Islet precursor cell (in vitro differentiated cells): ENCODE measurements at places on chromosomes 13 and 19.

DNA sequence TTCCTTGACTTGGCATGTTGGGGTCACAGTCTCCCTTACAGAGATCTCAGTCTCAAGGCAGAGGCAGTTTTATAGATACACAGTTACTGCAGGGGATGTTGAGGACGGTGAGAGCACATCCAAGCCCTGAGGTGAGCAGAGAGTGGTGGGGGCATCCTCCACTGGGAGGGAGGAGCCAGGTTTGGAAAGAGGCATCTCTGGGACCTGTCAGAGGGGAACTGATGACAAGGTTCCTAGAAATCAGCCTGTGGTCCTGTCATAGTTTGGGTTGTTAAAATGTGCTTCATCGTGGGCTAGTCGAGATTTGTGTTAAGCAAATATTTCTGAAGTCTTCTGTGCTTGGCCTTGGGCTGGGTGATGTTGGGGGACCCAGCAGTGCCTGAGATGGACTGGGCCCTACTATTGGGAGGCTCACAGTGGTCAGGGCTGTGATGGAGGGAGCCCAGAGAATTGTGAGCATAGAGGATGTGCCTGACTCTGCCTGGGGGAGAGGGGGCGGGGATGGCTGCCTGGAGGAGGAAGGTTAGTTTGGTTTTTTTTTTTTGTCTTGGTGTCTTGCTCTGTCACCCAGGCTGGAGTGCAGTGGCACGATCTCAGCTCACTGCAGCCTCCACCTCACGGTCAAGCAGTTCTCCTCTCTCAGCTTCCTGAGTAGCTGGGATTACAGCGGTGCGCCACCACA is 3.9 kb downstream of the SUPT5H start:
- DNase-seq: no peak

DNA sequence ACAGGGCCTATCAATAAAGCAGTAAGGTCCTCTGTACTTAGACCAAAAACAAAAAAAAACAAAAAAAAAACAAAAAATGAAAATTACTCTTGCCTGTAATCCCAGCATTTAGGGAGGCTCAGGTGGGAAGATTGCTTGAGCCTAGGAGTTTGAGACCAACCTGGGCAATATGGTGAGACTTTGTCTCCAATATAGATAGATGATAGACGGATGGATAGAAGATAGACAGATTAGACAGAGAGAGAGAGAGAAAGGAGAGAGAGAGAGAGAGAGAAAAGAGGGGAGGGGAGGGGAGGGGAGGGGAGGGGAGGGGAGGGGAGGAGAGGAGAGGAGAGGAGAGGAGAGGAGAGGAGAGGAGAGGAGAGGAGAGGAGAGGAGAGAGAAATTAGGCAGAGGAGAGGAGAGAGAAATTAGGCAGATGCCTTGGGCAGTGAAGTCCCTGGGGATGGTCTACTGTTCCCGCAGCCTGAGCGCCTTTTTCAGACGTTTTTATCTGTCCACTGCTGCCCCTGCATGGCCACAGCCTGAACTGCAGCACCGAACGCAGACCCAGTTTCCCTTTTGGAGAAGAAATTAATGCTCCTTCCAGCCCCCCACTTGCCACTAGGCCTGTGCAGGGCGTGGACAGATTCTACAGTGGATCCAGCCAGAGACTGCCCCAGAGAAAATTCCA is 9.8 kb upstream of the ZNF627 start:
- peak; percentile 87 for DNase-seq

- DNase-seq: no peak
These were observed 18.2 kb downstream of the CCNA1 start for GRCh38 chr13:36450534-36450933.

DNA sequence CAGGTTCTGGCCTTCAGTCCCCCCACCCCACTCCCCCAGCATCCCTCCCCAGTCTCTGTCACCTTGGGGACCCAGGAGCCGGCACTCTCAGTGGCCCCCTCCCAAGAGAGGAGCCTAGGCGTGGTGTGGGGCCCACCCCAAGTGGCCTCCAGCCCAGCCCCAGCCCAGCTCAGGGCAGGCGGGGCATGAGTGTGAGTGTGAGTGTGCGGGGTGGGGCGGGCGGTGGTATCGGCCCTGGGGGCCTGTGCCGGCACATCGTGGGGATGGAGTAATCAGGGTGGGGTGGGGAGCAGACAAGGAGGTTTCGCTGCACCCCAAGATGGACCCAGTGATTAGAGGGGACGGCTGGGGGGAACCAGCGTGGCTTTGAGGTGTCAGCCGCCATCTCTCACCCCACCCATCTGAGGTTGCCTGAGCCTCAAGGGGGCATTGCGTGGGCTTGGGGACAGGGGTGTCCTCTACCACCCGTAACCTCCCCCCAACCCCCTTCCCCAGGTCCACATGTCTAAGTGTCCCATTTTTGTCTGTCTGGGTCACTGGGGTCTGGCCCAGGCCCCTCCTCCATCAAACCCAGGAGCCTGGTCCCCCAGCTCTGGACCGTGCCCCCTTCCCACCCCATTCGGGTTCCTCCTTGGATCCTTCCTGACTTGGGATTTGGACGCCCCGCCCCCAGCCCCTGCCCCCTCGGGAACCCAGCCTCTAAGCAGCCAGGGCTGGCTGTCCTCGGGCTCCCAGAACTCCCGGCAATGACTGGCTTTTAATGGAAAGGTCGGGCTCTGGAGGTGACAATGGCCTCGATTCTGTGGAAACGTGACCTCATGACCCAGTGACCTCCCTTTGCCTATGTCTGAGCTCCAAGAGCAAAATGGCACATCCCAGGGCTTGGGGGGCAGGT is 6.9 kb upstream of the SULT2B1 start:
- no peak for DNase-seq

- DNase-seq: no peak
These were observed 4.7 kb upstream of the CBLC start for GRCh38 chr19:44772959-44773358.

- DNase-seq: no peak
These were observed 15.7 kb upstream of the SCEL start for GRCh38 chr13:77519808-77520207.

- no peak for DNase-seq
These were observed 31.5 kb upstream of the FNDC3A start for GRCh38 chr13:48944221-48944620.

DNA sequence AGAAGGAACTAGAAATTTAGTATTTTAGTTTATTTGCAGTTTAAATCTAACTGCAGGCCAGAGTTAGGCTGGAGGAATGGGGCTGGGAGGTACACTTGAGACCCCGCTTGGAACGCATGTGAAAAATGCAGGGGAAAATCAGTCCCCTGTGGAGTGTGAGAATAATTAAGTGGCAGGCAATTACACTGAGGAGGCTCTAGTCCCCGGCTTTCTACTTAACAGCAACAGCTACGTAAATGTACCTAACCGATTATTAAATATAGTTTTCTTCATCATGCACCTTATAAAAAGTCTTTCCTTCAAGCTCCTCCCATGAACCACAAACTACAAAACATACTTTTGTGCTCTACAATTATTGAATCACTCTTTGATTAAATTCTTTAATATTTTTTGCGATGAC is 804 bp downstream of the ZNF708 start:
- no peak for DNase-seq

GRCh38 chr19:1587872-1588271 is 4.8 kb downstream of the MBD3 start:
- DNase-seq: no peak

DNA sequence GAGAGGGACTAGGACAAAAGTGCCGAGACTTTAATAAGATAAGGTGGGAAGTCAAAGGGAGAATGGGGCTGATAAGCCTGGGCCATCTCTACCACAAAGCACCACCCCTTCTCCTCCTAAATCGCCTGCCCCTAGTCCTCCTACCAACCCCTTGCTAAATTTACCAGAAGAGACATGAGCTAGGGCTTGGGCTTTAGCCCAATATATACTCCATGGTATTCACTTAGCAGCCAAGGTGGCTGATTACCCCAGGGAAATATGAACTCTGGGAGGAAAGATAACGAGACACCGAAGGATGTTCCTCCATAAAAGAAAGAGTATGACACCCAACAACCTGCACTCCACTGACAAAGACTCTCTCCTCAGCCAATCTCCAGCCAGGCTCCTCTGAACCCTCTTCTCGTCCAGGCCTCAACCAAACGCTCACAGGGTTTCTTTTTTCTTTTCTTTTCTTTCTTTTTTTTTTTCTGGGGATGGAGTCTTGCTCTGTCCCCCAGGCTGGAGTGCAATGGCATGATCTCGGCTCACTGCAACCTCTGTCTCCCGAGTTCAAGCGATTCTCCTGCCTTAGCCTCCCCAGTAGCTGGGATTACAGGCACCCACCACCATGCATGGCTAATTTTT is 610.2 kb downstream of the UQCRFS1 start:
- no peak for DNase-seq

DNA sequence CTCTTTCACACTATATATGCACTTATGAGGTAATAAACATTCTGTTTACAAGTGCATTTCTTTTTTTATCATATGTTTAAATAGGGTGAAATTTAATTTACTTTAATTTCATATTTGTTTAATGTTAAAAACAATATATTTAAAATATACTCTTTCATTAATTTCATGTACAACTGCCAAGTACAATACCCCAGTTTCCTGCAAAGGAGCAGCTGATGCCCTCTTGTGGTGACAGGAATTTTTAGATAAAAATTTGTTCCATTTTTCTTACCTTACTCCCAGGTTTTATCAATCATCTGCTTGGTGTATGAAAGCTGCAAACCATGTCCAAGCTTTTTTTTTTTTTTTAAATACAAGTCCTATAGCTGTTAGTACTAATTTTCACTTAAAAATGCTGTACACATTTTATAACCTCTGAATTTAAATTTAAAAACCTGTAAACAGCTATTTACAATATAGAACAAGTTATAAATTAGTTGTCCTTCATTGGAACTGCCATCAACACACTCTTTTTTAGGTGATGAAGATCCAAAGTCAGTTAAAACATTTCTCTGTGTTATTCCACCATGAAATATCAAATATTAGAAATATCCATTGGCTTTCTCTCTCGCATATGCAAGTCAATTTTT is 4.9 kb downstream of the PCDH20 start:
- no peak for DNase-seq

DNA sequence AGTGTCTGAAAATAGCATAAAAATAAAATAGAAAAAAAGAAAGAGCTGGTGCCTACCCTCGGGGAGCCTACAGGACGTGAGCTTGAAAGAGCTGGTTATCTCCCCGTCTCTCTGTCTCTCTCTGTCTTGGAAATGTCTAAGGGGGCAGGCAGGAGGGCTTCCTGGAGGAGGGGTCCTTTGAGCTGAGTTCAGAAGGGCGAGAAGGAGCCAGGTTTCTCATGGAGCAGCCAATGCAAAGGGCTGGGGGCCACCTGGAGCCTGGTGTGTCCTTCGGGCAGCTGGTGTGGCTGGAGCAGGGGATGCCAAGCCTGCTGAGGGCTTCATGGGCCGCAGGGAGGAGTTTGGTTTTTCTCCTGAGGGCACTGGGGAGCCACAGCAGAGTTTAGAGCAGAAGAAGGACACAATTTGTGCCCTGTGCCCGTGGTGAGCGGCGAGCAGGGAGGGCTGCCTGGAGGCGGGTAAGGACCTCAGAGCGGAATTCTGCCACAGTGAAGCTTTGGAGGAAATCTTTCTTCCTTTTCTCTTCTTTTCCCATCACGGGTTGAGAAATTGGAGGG is 38.7 kb downstream of the EFNA2 start:
- no peak for DNase-seq

GRCh38 chr13:97328222-97328790 is 105.7 kb upstream of the RAP2A start:
- DNase-seq: peak; percentile 97

DNA sequence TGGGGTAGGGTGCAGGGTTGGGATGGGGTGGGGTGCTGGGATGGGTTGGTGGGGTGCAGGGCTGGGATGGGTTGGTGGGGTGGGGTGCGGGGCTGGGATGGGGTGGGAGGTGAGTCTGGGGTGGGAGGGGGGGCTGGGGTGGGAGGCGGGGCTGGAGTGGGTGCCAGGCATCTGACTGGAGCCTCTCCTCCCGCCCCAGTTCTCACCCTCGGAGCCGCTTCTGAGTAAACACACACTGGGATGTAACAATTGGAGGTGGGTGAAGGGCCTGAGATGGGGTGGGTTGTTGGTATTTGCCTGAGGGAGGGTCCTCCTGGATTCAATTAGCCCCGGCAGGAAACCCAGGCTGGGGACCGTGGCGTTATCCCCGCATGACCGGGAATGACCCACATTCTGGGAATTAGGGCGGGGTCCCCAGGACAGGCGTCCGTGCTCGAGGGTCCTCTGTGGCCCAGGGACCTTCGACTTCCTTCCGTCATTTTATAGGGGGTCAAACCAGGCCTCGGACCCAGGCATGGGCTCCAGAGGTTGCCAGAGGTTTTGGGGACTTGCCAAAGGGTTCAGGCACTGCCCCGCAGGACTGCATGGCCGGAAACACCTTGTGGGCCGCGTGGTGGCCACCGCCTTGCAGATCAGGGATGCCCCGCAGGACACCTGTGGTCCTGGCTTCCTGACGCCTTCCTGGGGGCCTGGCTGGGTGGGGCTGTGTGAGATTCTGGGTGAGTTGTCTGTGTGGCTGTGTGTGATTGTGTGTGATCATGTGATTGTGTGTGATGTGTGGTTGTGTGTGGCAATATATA is 1.4 kb downstream of the TMPRSS9 start:
- DNase-seq: no peak

GRCh38 chr19:7395360-7396066 is 46.8 kb downstream of the ARHGEF18 start:
- DNase-seq: no peak

DNA sequence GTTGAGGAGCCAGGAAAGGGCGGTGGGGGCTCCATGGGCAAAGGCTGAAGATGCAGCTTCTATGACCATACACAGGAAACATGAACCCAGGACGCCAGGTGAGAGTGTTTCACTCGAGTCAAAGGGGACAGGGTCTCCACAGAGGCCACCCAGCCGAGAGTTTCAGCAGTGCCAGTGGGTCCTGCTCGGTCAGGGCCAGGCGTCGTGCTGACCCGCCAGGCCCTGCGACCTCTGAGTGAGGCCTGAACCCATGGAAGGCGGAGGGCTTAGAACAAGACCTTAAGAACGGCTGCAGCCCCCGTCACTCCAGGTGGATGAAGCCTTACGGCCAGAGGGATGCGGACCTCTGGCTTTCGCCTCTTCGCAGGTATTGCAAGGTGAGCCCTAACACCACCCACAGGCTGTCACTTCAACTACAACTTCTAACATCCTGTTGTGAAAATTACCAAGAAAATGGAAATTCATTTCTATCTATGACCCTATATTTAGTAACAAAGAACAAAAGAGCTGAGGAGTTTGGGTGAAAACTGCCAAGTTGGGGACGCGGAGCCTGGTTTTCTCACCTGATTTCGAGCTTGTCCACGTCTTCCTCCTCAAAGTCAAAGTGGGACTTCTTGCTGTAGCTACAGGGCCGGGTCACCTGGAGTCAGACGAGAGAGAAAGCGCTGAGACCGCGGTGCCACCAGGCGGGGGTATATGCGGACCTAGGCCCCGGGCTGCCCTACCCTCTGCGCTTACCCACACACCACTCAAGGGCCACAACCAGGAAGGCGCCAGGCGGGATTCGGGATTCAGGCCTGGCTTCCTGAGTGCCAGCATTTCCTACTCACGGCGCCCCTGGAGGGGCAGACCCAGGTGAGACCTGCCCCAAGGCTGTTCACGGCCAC is 50.1 kb upstream of the C13orf46 start:
- DNase-seq: no peak

GRCh38 chr13:111228262-111229144 is 91.9 kb upstream of the TEX29 start:
- peak; percentile 58 for DNase-seq
